Cardiac muscle cell (in vitro differentiated cells and primary cell): ENCODE measurements at places on chromosomes 16 and 17.

GRCh38 chr16:78444-79150, 572 bp downstream of the MPG start:
- H3K4me3 ChIP-seq, result peak overlapping the region; percentile 51
- no peaks in the 10 kb centered on the region for H3K27me3 ChIP-seq
- DNase-seq, result peak; percentile 54
- H3K36me3 ChIP-seq, result no peaks in the 10 kb centered on the region
- H3K4me1 ChIP-seq, result peaks cover 25% of the 10 kb centered on the region
- H3K27ac ChIP-seq, result no peak overlapping the region

DNA sequence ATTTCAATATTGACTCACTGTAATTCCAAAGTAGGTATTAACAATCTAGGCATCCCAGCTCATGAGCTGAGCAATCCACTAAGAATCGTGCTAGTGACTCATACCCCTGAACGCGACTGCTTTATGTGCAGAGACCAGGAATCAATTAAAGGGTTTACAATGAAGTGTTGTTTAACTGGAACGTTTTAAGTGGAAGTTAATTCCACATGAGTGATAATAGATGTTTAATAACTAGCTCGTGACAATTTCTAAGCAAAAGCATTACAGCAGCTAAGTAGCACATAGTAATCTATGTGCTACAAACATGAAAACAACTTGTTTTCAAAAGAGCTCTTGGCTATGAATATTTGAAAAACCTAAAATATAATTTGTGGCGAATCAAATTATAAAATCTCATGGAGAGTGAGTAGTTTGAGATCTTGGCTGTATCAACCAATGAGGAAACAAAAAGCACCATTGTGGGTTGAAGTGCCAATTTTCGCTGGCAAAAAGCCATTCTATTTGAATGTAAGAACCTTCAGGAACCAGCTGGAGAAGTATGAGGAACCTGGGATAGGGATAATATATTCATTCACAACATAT, 9.4 kb downstream of the GJC1 start:
- peak; percentile 76 for DNase-seq
- H3K27ac ChIP-seq, result no peak overlapping the region
- H3K27me3 ChIP-seq, result no peaks in the 10 kb centered on the region
- no peaks in the 10 kb centered on the region for H3K4me1 ChIP-seq
- no peaks in the 10 kb centered on the region for H3K36me3 ChIP-seq
- H3K4me3 ChIP-seq, result no peak overlapping the region

DNA sequence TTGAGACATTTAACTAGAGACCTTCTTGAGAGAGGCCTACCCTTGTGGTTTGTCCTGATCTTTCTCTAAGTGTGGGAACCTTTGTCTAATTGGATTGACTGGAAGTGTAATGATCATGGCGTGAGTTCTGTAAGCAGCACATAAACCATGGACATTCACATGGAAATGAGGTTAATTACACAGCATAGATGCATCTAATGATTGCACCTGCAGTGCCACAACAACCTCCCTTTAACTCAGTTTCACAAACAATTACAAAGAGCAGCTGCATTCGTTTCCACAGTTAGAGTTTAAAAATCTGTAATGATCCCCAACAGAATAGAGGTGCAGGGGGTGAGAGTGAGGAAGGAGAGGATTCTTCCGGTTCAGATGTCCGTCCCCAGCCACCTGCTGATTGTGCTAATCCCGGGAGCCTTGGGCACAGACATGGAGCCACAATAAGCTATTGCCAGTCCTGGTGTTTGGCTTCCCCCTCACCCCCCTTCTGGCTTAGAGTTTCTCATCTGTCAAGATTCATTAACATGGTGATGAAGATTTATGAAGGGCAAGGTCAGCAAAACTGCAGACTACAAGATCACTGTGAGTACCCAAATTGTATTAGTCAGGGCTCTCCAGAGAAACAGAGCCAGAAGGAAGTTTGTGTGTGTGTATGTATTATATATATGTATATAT, 659.2 kb upstream of the SOX9 start:
- H3K27me3 ChIP-seq, result no peaks in the 10 kb centered on the region
- H3K4me3 ChIP-seq, result no peak overlapping the region
- H3K36me3 ChIP-seq, result no peaks in the 10 kb centered on the region
- no peaks in the 10 kb centered on the region for H3K4me1 ChIP-seq
- no peak overlapping the region for H3K27ac ChIP-seq

- DNase-seq, result peak; percentile 85
- H3K27me3 ChIP-seq, result no peaks in the 10 kb centered on the region
- no peaks in the 10 kb centered on the region for H3K4me1 ChIP-seq
- no peaks in the 10 kb centered on the region for H3K36me3 ChIP-seq
Measured at GRCh38 chr17:14926526-14927122, 338.5 kb downstream of the PMP22 start.

DNA sequence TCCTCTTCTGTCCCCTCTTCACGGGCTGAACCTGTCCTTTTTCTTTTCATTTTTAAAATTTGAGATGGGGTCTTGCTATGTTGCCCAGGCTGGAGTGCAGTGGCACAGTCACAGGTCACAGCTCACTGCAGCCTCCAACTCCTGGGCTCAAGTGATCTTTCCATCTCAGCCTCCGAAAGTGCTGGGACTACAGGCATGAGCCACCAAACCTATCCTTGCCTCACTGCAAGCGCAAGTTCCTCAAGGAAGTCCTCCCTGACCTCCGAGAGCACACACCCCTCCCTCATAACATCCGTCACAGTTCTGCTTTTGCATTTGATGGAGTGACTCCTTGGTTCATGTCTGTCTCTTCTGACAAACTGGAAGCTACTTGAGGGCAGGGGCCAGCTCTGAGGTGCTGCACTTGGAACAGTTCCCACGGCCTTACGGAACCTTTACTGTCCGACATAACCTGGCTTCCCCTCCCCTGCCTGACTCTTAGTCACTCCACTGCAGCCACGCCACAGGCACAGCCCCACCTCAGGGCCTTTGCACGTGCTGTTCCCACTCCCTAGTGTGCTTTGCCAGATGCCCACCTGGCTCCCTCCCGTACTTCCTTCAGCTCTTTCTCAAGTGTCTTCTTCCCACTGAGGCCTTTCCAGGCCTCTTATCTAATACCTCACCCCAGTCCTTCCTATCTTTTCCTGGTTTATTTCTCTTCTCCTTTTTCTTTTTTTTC, 4.4 kb downstream of the TBX6 start:
- H3K4me1 ChIP-seq, result peaks cover 3% of the 10 kb centered on the region
- H3K27me3 ChIP-seq, result no peaks in the 10 kb centered on the region
- DNase-seq, result no peak
- peaks cover 11% of the 10 kb centered on the region for H3K36me3 ChIP-seq
- no peak overlapping the region for H3K4me3 ChIP-seq

DNA sequence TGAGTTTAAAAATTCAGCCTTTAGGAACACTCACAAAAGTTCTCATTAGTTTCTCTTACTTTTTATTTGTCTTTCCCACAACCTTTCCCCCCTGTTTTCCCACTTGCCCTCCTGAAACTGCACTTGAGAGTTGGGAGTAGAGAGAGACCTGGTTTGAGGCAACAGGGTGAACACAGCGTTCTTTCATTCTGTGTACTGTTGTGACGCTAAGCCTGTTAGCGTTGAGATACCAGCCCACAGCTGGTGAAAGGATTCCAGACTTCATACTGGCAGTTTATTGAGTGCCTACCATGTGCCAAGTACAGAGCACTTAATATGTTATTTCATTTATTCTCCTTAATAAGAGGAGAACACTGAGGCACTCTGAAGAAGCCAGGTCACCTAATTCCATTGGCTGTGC, 10.3 kb downstream of the TNRC6C start:
- DNase-seq, result no peak
- H3K36me3 ChIP-seq, result no peaks in the 10 kb centered on the region
- H3K4me3 ChIP-seq, result no peak overlapping the region
- no peak overlapping the region for H3K27ac ChIP-seq
- H3K27me3 ChIP-seq, result no peaks in the 10 kb centered on the region

GRCh38 chr17:71828182-71828596, 292.6 kb upstream of the SOX9 start:
- H3K4me3 ChIP-seq, result no peak overlapping the region
- H3K36me3 ChIP-seq, result no peaks in the 10 kb centered on the region
- DNase-seq, result peak; percentile 5
- peaks cover 23% of the 10 kb centered on the region for H3K27me3 ChIP-seq
- H3K4me1 ChIP-seq, result peaks cover 13% of the 10 kb centered on the region

- no peak overlapping the region for H3K27ac ChIP-seq
- no peaks in the 10 kb centered on the region for H3K4me1 ChIP-seq
- H3K36me3 ChIP-seq, result peaks cover 8% of the 10 kb centered on the region
- DNase-seq, result peak; percentile 89
- H3K4me3 ChIP-seq, result no peak overlapping the region
Measured at GRCh38 chr17:82931699-82932517, 92.1 kb upstream of the ZNF750 start.

- H3K4me1 ChIP-seq, result no peaks in the 10 kb centered on the region
- H3K27ac ChIP-seq, result no peak overlapping the region
- H3K4me3 ChIP-seq, result no peak overlapping the region
- H3K36me3 ChIP-seq, result no peaks in the 10 kb centered on the region
- H3K27me3 ChIP-seq, result no peaks in the 10 kb centered on the region
Measured at GRCh38 chr17:28008513-28008912, 34.0 kb upstream of the NLK start.

GRCh38 chr16:27347930-27348685, 34.3 kb downstream of the IL4R start:
- no peak for DNase-seq
- H3K27me3 ChIP-seq, result no peaks in the 10 kb centered on the region
- H3K4me1 ChIP-seq, result no peaks in the 10 kb centered on the region
- no peak overlapping the region for H3K4me3 ChIP-seq
- no peak overlapping the region for H3K27ac ChIP-seq
- H3K36me3 ChIP-seq, result peaks cover 15% of the 10 kb centered on the region

- no peaks in the 10 kb centered on the region for H3K4me1 ChIP-seq
- no peaks in the 10 kb centered on the region for H3K27me3 ChIP-seq
- H3K27ac ChIP-seq, result no peak overlapping the region
- DNase-seq, result no peak
Measured at GRCh38 chr17:66941773-66942450, 22.6 kb upstream of the CACNG4 start.

DNA sequence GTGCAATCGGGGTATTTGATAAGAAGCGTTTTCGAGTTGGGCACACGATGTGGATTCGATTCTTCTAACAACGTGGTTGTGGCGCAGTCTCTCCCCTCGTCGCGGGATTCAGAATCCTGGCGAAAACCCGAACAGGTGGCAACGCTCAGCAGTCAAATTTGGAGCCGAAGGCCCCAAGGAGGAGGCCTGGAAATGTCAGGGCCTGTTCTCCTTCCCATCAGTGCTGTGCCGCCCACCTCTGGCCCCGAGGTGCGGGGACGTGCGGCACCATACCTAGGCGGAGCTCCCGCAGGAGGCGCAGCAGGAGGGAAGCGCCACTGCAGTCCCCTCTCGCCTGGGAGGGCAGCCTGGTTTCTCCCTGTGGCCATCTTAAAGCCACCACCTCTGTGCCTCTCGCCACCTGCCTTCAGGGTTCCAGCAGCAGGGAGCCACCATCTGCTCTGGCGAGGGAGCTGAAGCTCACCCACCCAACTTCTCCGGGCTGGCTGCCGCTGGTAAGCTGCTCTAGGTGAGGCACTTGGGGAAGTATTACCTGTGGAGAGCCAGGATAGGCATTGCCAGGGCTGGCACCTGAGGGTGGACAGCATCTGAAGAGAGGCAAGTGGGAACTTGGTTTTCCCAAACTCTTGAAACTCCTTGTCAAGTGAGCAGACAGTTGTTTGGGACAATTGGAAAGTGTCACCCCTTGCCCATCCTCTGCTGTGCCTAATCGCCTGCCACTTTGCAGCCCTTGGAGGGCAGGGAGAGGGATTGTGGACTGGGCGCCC, 2.6 kb upstream of the AATF start:
- no peak overlapping the region for H3K4me3 ChIP-seq
- H3K27me3 ChIP-seq, result peaks cover 65% of the 10 kb centered on the region
- H3K36me3 ChIP-seq, result peaks cover 3% of the 10 kb centered on the region
- no peak overlapping the region for H3K27ac ChIP-seq
- peaks cover 9% of the 10 kb centered on the region for H3K4me1 ChIP-seq
